Stimulated activated naive CD4-positive, alpha-beta T cell (primary cell): ENCODE measurements at places on chromosomes 7 and 10.

GRCh38 chr7:156423876-156424275, 216.7 kb upstream of the RNF32 start:
- no peak for DNase-seq

DNA sequence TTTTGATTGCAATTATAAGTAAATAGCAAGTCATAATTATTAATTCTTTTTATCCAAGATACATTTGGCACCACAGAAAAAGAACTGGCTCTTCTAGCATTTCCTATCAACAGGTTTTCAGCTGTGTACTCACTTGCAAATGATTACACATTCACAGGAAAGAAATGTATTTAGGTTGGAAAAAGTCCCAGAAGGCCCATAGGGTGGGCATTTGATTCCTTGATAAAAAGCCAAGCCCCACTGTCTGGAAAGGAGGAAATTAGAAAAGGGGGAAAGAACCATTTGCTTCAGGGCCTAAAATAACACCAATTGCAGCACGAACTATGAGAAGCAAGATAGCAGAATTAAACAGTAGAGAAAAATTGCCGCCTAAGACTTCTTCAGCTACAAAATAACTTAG, 80.8 kb upstream of the COL1A2 start:
- no peak for DNase-seq

DNA sequence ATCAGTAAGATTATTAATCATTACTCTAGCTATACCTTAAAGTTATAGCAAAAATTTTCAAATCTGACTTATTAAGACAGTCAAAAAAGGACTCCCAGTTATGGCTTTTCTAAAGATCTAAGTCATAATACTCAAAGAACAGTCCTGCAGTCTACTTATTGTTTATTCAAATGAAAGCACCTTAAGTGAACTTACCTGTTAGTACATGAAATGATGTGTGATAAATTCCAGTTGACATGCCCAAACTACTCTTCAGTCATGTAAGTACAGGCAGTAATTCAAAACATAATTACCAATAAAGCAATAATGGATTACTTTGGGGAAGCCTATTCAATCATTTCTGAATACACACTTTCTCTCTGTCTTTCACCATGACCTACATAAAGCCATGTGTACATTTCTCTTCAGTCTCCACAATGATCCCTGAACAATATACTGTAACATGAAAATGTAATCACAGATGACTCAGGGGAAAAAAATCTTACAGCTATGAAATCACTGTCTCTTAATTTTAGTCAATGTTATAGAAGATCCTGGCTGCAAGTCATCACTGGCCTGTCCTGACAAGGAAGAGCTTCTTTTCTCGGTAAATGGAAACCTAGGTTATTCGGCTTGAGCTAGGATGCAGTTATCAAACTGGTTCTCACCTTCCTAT, 420.7 kb upstream of the LRRTM3 start:
- no peak for DNase-seq

- DNase-seq = no peak
These were observed 428.6 kb downstream of the TCERG1L start for GRCh38 chr10:130882906-130883305.

DNA sequence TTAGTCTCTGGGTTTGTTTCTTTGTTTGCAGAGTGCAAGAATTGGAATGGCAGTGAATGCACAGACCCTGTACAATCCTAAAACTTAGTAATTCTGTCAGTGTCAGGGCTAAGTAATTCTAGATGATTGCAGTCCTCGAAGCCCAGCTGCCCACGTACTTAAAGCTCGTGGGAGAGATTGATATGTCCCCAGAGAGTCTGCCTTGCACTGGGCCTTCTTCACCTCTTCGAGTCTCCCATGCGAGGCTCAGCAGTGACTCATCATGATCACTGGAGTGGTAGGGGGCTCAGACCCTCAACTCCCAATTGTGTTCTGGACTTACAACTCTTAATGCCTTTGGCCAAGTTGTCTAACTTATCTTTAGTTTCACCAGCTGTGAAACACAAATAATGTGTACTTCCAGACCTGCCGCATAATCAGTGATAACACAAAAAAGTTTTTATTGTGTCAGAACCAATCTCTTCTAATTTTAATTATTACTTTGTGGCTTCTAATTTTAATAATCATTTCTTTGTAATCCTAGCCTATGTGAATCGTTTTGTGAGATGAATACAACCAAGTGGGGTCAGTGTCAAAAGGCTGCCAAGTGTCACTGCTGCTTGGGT, 345.6 kb upstream of the LRGUK start:
- no peak for DNase-seq

DNA sequence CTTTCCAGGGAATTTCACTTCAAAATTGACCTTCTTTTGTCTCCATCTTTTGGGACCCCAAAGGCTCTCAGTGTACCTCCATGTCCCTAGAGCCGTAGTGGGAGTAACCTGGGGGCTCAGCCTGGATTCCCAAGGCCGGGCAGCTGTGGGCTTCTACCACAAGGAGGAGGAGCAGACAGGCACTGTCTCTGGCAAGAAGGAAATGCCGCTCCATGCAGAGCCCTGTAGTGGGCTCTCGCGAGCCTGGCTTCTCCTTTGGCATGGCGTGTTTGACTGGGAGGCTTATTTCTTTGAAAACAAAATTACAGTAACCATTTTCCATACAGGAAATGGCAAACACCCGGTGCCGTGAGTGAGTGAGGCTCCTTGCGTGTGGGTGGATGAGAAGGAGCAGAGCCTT, 76.8 kb upstream of the FAM180A start:
- DNase-seq = no peak

DNA sequence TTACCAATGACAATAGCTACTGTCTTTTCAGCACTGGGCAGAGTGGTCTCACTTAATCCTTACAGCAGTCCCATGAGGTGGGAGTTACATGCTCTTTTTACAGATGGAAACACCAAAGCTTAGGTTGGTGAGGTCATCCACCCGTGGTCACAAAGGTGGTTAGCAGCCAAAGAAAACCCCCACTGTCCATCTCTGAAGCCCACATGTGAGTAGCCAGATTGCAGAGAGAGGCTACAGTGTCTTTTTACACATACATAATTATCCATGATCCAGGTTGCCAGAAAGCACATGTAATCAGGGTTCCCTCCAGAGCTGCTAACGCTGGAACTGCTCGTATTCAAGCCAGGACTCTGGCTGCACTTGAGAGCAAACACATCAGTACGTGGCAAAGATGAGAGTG, 24.6 kb upstream of the ANKRD2 start:
- no peak for DNase-seq

- no peak for DNase-seq
These were observed 936.6 kb downstream of the NRG3 start for GRCh38 chr10:82811621-82812020.

- DNase-seq = peak; percentile 37
These were observed 812 bp upstream of the IDE start for GRCh38 chr10:92574548-92575261.

DNA sequence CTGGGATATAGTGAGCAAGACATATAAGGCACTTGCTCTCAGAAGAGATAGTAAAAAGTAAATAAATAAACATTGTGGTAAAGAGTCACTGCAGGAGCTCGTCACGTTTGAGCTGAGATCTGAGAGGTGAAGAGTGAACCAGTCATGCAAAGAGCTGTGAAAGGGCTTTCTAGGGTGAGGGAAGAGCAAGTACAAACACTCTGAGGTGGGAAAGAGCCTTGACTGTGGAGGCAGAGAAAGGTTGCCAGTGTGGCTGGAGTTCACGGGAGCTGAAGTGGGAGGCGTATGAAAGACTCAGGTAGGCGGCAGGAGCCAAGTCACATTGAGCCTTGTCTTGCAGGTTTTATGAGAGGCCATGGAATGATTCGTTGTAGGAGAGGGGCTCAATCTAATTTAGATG, 141.0 kb downstream of the C1GALT1 start:
- no peak for DNase-seq

GRCh38 chr10:86963341-86963919, 4.9 kb upstream of the ADIRF start:
- DNase-seq = no peak

DNA sequence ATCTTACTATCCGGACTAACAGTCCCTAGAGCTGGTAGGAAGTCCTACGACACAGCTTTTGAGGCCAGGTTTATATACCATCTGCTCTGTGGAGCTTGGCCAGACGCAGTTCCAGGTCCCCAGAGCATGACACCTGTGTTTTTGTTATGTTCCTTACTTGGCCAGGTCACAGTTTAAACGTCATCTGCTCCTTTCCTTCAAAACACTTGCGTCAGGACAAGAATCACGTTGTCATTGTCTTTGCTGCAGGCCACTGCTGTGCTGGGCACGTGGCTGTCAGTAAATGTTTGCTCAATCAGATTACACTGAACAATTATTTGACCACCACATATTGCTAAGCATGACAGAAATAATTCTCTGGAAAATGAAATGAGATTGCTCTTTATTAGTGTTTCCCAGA, 23.9 kb downstream of the SLC18A2 start:
- no peak for DNase-seq

GRCh38 chr7:82319674-82320118, 123.9 kb downstream of the CACNA2D1 start:
- DNase-seq = no peak

- DNase-seq = no peak
These were observed 958.2 kb upstream of the AUTS2 start for GRCh38 chr7:68640103-68640502.

DNA sequence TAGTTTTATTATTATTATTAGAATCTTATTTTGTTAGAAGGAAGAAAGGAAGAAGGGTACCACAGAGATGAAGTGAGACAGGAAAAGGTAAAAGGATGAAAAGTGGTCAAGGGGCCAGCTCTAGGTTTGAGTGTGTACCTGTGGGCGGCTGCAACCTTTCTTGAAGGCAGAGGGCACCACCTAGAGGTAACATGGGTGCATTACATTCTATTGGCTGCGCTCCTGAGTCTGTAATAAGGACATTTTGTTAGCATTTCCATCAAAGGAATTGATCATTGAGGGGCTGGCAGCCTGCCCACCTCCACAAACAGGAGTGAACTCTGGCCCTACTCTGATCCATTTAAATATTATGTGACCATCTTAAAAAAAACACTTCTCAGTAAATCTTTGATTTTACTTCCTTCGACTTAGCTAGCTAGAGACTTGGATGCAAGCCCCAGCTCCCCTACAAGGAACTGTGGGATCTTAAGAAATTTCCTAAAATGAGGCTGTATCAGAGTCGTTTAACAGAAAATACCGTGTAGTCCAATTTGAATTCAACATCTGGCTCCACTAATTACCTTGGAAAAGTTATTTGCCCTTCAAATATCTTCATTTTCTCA, 610.4 kb downstream of the IPMK start:
- no peak for DNase-seq

DNA sequence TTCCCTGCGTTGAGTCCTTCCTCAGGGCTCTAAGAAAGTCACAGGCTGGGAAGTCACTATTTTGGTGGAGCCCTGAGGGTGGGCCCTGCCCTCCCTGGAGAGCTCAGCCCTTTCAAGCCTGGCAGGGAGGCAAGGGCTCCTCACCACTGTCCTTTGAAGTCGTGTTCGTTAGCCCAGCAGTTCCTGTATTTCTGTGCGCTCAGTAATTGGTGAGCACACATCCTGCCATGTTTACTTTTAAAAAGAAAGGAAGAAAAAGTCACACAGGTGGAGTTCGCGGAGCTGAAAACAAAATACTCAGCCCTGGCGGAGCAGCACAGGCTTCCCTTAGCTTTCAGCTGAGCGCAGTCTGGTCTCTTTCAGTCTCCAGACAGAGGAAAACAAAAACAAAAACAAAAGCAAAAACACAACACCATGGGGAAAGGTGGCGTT, 37.1 kb downstream of the PRKCQ start:
- DNase-seq = peak; percentile 79

GRCh38 chr7:90642978-90643377, 46.9 kb downstream of the CDK14 start:
- DNase-seq = no peak

DNA sequence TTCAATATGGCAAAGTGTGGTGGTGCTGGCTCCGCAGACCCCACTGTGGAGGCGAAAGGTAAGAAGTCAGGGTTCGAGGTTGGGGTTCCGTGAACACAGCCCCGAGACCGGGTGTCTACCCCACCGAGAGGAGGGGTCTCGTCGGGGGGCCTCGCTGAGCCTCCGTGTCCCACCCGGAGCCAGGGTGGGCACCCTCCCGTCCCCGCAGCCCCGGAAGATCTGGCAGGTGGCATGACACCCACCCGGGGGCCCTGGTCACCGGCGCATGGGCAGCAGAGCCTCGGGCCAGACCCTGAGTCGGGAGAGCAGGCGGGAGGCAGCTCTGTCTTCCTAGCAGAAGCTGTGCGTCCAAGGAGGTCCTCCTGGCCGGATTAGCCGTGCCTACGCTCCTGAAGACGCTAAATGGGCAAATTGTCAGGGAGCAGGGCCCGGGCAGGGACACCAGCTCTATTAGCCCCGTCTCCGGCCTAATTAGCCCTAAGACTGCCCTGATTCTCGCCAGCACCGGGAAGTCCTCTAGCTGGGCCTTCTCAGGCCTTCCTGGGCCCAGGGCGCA, 56.4 kb downstream of the UNCX start:
- no peak for DNase-seq

- DNase-seq = peak; percentile 48
These were observed 21.3 kb downstream of the TIAL1 start for GRCh38 chr10:119575506-119575905.
